GM23248 (cell line): ENCODE measurements at places on chromosomes 4 and X. TPM values are rescaled to one million over a fixed set of nuclear protein-coding genes. Genes with fewer than 3 reads are reported as not detected.

DNAAF6 gene
- total RNA-seq: not detected in 2 replicates

DNA sequence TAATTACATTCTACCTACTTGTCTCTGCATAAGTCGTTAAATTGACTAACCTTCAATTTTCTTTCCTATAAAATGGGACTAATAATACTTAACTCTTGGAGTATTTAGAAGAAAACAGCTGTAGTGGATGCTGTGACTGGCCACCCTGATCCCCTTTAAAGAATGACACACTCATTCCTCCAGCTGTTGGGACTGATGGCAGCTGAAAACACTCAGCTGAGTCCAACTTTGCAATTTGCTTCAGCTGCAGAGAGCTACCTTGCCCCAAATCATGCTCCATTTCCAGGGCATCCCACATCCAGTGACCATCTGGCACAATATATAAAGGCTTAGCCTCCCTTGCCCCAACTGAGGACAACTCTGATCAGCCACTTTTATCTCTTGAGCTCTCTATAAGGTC is 89.1 kb downstream of the MID1IP1 start:
- H3K4me1 ChIP-seq: peaks cover 16% of the 10 kb centered on the region; the same call in 1 of the 2 replicates
- H3K36me3 ChIP-seq: no peaks in the 10 kb centered on the region
- no peak for DNase-seq
- no peak overlapping the region for H3K4me3 ChIP-seq
- H3K27me3 ChIP-seq: no peaks in the 10 kb centered on the region
- H3K27ac ChIP-seq: no peak overlapping the region

GRCh38 chr4:139524062-139524631 is 31.9 kb downstream of the SETD7 start:
- DNase-seq: no peak
- H3K27ac ChIP-seq: no peak overlapping the region; the same call in 1 of the 2 replicates
- H3K4me3 ChIP-seq: no peak overlapping the region
- peaks cover 6% of the 10 kb centered on the region; the same call in 1 of the 2 replicates for H3K4me1 ChIP-seq
- no peaks in the 10 kb centered on the region for H3K27me3 ChIP-seq
- H3K36me3 ChIP-seq: peaks cover 65% of the 10 kb centered on the region

CLDN2 gene
- total RNA-seq: not detected in 2 replicates

CACNA1F gene
- not detected in 2 replicates for total RNA-seq

DNA sequence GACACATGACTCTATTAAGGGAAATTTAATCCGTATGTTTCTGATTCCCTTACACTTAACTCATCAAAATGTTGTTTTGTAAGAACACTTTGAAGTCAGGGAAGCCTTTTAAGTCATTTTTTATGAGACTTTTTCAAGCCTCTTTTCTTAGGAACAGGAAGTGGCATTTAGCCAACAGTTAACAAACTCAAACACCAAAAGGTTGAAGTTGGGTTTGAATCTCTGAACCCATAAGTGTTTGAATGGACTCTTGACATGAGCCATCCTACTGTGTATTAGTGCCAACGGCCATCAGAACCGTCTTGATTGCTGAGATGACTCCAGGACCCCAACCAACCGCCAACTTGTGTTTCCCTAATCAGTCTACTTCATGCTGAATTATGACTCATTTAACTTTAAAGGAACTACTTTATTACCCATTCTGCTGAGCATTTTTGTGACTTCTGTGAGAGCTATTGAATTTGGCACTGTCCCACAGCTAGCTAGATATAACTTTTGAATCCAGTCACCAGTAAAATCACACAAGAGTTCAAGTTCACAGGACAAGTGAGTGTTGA is 209.1 kb upstream of the FAT1 start:
- no peaks in the 10 kb centered on the region for H3K36me3 ChIP-seq
- H3K4me1 ChIP-seq: peaks cover 29% of the 10 kb centered on the region
- no peaks in the 10 kb centered on the region for H3K27me3 ChIP-seq
- peak; percentile 76 for DNase-seq

- no peaks in the 10 kb centered on the region for H3K36me3 ChIP-seq
- DNase-seq: peak; percentile 43
- H3K27me3 ChIP-seq: no peaks in the 10 kb centered on the region
- no peak overlapping the region for H3K4me3 ChIP-seq
- no peaks in the 10 kb centered on the region for H3K4me1 ChIP-seq
- H3K27ac ChIP-seq: no peak overlapping the region
These were observed 58.6 kb upstream of the P2RY10 start for GRCh38 chrX:78886550-78886949.

WDFY3 gene
- 38.7 and 45.6 TPM in 2 replicates for total RNA-seq

GRCh38 chrX:57951666-57952319 is 41.5 kb upstream of the ZXDA start:
- H3K27ac ChIP-seq: no peak overlapping the region
- H3K27me3 ChIP-seq: no peaks in the 10 kb centered on the region
- DNase-seq: no peak
- no peak overlapping the region for H3K4me3 ChIP-seq
- H3K4me1 ChIP-seq: no peaks in the 10 kb centered on the region
- no peaks in the 10 kb centered on the region for H3K36me3 ChIP-seq

- peaks cover 11% of the 10 kb centered on the region for H3K27me3 ChIP-seq
- no peak for DNase-seq
- H3K4me1 ChIP-seq: peaks cover 13% of the 10 kb centered on the region
- H3K4me3 ChIP-seq: no peak overlapping the region
- no peak overlapping the region for H3K27ac ChIP-seq
These were observed 1113.1 kb upstream of the LCORL start for GRCh38 chr4:19134685-19135084.

DNA sequence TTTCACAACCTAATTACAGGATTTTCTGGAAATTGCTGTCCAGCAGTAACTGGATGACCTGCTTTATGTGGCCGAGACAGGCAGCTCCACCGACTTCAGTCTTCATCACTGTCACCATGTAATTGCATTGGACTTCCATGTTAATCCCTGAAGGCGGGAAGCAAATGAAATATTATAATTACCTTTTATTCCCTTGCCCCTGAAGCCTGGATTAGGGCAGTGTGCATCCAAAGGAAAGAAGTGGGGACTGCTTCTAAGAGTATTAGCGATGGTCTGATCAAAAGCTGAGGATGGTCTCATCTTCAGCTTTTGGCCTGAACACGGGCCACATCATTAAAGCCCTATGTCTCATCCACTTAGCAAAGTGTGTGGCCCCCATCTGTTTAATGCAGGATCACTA is 311.6 kb upstream of the GALNT7 start:
- H3K4me1 ChIP-seq: peaks cover 9% of the 10 kb centered on the region
- H3K27ac ChIP-seq: no peak overlapping the region
- H3K36me3 ChIP-seq: no peaks in the 10 kb centered on the region
- no peak for DNase-seq

DNA sequence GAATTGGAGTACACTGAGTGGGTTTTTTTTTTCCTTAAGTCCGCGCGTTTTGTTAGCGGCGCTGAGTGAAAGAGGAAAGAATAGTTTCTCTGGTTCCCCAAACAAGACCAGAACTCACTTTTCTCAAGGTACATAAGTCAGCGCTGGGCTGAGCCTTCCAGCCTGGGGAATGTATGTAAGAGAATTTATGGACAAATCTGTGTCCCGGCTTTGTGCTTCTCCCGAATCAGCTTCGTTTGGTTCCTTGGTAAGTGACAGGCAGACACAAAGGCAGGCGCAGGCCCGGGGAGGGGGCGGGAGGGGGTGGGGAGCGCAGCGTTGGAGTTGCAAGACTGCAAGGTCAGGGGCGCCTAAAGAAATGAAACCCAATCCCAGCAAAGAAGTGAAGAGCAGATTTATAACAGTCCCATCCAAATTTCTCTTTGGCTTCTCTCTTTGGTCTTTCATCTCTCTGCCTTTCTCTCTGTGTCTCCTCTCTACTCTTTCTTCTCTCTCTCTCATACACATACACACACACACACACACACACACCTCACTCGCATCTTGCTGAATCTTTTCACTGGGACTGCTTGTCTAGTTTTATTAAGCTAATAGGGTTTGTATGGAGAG is 981 bp downstream of the TET2 start:
- H3K4me1 ChIP-seq: peaks cover 9% of the 10 kb centered on the region
- H3K27ac ChIP-seq: 0 out of 2 replicates have a peak overlapping the region, but pooled peaks have one; percentile 48
- no peaks in the 10 kb centered on the region for H3K27me3 ChIP-seq
- H3K36me3 ChIP-seq: no peaks in the 10 kb centered on the region
- peak; percentile 59 for DNase-seq

- H3K27me3 ChIP-seq: no peaks in the 10 kb centered on the region
- peak overlapping the region; percentile 39 for H3K27ac ChIP-seq
- no peak overlapping the region for H3K4me3 ChIP-seq
- DNase-seq: peak; percentile 47
These were observed 6.7 kb upstream of the IRAK1 start for GRCh38 chrX:154026136-154027021.

DNA sequence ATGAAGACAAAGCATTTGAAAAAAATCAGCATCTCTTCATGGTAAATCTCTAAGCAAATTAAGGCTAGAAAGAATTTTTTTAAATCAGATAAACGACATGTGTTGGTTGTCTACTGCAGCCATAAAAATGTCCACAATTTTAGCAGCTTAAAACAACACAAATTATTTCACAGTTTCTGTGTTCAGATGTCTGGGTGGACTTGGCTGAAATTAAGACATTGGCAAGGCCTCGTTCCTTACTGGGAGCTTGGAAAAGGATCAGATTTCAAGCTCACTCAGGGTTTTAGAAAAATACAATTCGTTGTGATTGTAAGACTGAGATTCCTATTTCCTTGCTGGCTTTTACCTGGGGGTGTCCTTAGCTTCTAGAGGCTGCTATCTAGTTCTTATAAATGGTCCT is 1470.6 kb downstream of the PCDH19 start:
- no peak overlapping the region for H3K4me3 ChIP-seq
- no peaks in the 10 kb centered on the region for H3K27me3 ChIP-seq
- H3K4me1 ChIP-seq: no peaks in the 10 kb centered on the region
- H3K27ac ChIP-seq: no peak overlapping the region

DNA sequence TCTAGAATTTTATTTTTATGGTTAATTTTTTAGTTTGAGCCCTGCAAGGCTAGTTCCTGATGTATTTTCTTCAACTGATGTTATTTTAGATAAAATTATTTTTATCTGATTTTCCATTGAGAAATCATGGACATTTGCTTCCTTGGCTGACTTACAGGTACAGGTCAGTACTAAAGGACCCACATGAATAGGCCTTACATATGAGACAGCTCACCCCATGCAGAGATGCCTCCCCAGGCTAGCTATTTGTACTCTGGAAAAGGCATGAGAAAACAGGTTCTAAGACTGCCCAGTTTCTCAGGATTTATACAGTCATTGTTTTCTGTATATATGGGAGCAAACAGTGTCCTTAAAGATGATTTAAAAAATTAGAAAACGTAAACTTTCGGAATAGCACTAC is 255.5 kb downstream of the BMPR1B start:
- H3K36me3 ChIP-seq: no peaks in the 10 kb centered on the region
- DNase-seq: no peak
- H3K4me1 ChIP-seq: no peaks in the 10 kb centered on the region
- H3K4me3 ChIP-seq: no peak overlapping the region

DNA sequence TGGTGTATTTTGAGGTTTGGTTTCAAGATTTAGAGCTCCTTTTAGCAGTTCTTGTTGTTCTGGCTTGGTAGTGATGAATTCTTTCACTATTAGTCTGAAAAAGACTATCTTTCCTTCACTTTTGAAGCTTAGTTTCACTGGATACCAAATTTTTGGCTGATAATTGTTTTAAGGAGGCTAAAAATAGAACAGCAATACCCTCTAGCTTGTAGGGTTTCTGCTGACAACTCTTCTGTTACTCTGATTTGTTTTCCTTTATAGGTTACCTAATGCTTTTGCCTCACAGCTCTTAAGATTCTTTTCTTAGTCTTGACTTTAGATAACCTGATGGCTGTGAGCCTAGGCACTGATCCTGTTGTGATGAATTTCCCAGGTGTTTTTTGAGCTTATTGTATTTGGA is 33.6 kb upstream of the HEPH start:
- no peak overlapping the region for H3K27ac ChIP-seq
- H3K4me3 ChIP-seq: no peak overlapping the region
- DNase-seq: no peak
- H3K4me1 ChIP-seq: no peaks in the 10 kb centered on the region
- H3K36me3 ChIP-seq: no peaks in the 10 kb centered on the region

NR0B1 gene
- not detected in 2 replicates for total RNA-seq

FHIP1A gene
- 0.11 TPM in 1 of 2 replicates, not detected in the other for total RNA-seq

TRIM2 gene
- 26.4 and 32.4 TPM in 2 replicates for total RNA-seq

NAA11 gene
- total RNA-seq: not detected in 2 replicates

HTN1 gene
- total RNA-seq: not detected in 2 replicates

DNA sequence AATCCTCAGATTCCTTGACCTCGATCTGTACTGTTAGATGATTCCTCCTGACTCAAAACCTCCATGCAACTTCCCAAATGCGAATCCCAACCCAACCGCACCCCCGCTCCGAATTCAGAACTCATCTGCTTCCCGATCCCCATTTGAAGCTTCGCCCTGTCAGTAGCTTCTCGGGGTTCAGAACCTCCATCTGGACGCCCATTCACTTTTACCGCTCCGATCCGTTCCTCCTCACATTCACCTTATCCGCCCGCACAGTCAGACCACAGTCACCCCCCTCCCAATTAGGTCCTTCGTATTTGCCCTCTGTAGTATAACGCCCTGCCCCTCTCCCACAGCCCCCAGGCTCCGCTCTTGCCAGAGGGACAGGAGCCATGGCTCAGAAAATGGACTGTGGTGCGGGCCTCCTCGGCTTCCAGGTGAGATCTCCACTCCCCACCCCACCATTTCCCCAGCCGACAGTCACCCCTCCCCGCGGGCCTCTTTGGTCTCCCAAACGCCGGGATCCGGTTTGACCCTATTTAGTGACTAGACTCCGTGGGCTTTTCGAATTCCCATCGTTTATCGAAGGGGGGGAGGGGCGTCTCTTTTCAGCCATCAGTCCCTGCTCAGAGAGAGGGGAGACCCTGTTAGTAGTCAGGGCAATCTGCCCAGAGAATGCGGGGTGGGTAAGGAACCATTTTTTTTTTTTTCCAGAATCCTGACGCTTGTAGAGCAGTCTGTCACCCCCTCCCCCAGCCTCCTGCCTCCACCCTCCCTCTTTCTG is 691 bp downstream of the MAGED1 start:
- H3K4me1 ChIP-seq: peaks cover 16% of the 10 kb centered on the region
- peak; percentile 53 for DNase-seq
- H3K36me3 ChIP-seq: no peaks in the 10 kb centered on the region; the same call in 1 of the 2 replicates
- H3K4me3 ChIP-seq: peak overlapping the region; percentile 97

GRCh38 chr4:38891051-38891983 is 23.7 kb downstream of the FAM114A1 start:
- H3K27ac ChIP-seq: no peak overlapping the region; the same call in 1 of the 2 replicates
- H3K36me3 ChIP-seq: peaks cover 66% of the 10 kb centered on the region
- H3K4me1 ChIP-seq: peaks cover 25% of the 10 kb centered on the region
- H3K4me3 ChIP-seq: no peak overlapping the region
- no peak for DNase-seq

TCP11X2 gene
- not detected in 2 replicates for total RNA-seq

USP26 gene
- not detected in 2 replicates for total RNA-seq

DNA sequence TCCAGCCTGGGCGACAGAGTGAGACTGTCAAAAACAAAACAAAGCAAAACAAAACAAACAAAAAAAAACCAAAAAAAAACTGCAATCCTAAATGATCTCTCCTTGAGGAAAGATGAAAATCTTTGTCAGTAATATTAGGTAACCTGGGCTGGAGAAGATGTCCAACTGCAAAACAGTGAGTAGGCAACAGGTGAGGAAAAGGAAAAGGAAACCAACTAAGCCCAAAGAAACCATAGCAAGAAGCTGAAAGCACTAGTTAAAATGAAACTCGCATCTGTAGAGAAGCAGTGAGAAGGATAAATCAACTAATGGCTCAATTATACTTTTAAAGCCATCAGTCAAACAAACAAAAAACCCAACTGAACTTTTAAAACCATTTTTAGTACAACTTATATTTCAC is 54.2 kb downstream of the ENOX2 start:
- H3K36me3 ChIP-seq: no peaks in the 10 kb centered on the region
- DNase-seq: no peak
- no peak overlapping the region for H3K27ac ChIP-seq
- no peaks in the 10 kb centered on the region for H3K27me3 ChIP-seq
- H3K4me1 ChIP-seq: no peaks in the 10 kb centered on the region

BEX2 gene
- not detected in 2 replicates for total RNA-seq
